ENCODE measurements at places on chromosomes 13 and 19. TPM values are rescaled to one million over a fixed set of nuclear protein-coding genes. Genes with fewer than 3 reads are reported as not detected.

GPR4 gene
- total RNA-seq: 4.4 TPM

TRAPPC2B gene
- total RNA-seq: 21.6 TPM

TJP3 gene
- total RNA-seq: 0.39 TPM

DNA sequence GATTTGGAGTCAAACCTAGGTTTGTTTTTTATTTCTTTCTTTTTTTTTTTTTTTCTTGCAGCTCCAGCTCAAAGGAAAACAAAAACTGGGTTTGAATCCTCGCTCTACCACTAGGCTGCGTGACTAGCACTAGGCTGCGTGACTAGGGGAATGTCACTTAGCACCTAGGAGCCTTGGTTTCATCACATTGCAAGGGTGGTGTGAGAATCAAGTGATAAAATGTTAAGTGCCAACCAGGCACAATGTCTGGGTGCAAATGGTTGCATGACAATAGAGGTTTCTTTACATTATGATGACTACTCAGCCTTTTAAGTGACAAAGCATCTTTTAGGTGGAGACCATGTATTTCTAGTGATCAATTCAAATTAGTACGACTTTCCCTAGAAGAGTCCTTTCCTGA lies 27.9 kb downstream of the RCBTB2 start:
- DNase-seq: no peak

- no peak for DNase-seq
Observed at GRCh38 chr13:63693696-63694095, 2278.0 kb upstream of the PCDH20 start.

DNA sequence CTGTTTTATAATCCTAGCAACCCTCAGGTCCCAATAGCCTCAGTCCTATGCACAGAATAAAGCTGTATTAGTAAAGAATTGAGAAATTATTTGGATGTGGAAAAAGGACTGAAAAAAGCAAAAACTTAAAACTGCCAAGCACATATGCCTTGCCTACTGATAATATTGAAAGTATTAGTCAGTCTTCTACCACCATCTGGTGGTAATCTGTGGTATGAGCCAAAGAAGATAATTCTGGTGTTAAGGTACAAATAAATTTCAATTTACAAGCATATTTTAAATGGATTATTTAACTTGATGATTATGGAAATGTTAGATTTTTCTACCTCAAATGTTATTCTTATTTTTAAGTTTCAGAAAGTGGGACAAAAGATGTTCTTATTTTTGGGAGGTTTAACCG lies 460.3 kb upstream of the KLHL1 start:
- no peak for DNase-seq

DNA sequence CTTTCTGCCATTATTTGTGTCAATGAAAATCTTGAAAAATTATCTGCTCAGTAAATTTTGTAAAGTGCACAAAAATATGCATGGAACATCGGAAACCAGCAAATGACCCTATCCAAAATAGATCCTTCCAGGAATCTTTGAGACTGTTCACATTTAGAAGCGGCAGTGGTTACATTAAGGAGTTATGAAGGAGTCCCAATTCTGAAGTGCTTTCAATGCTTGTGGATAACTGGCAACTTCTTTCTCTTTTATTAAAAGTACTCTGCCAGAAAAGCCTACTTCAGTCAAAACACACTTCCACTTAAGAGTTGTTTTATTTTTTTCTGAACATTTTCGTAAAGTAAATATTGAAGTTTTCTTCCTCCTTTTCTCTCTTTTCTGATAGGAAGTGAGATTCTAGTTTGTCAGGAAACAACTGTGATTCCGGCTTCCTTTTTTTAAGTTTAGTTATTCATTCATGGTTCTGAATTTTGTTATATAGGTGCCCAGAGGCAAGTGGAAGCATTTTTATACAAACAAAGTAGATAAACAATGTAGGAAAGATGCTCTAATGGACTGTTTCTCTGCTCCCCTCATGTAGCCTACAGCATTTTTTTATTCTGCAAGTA lies 83.5 kb downstream of the PCDH9 start:
- no peak for DNase-seq
